NCI-H446 treated with DMSO at 0.1 percent for 48 hours (cell line): ENCODE measurements at places on chromosomes 11 and 22.

DNA sequence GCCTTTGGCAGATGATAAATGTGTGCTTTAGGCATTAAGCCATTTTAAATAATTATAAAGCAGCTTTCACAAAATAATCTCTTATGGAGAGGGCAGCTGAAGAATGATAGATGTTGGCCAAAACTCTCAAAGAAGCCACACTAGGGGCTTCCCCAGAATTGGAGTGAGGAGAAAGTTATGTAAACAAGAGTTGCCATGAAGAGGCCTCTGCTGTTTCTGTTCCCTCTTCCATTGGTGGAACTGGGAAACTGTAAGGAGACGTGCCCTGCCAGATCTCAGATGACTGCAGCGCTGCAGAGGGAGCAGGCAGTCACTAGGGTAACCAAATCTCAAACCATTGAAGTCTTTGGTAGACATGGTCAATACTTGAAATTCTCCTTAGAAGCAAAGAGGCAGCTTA lies 19.4 kb upstream of the APLP2 start:
- DNase-seq, result no peak

- peak; percentile 81 for DNase-seq
These were observed 452.7 kb upstream of the CNTN5 start for GRCh38 chr11:98568013-98568412.

DNA sequence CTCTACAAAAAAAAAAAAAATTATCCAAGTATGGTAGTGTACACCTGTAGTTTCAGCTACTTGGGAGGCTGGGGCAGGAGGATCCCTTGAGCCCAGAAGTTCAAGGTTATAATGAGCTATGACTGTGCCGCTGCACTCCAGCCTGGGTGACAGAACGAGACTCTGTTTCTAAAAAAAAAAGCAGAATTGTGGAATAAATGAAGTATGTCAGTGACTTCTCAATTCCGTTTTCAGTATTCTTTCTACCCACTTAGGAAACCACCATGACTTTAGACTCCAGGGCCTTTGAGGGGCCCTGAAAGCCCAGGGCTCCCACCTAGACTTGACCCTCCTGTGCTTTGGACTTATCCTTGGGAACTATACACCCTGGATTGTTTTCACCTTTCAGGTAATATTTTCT lies 6.5 kb upstream of the NUP160 start:
- DNase-seq, result no peak

DNA sequence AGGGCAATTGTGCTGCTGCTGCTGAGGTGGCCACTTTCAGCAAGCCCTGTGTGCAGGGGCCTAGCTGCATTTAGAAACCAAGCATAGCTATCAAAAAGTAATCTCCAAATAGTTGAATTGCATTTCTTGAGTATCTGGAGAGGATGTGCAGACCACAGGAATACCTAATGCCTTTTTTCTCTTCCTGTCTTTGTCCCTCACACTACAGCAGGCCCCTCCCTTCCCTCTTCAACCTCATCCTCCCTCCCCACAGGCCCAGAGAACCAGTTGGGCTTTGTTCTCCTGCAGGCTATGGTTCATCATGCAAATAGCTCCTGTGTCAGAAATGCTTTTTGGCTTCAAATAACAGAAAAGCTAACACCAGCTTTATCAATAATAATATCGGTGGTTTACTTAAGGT lies 47.7 kb downstream of the DKK3 start:
- no peak for DNase-seq

DNA sequence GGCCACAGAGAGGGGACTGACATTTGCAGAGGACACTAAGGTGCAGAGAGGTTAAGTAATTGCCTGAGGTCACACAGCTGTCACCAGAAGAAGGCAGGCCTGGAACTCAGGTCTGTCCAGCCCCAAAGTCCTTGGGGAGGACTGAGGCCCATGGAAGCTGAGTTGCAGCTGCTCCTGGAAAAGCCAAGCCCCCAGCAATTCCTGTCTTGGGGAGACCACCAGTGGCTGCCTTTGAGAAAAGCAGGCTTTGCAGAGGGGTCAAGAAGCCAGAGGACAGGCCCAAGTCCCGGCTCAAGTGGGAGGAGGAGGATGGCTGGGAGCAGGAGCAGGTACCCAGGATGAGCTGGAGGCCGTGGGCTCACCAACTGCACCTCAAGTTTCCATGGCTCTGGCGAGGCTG lies 3.4 kb downstream of the NFAM1 start:
- DNase-seq, result no peak

DNA sequence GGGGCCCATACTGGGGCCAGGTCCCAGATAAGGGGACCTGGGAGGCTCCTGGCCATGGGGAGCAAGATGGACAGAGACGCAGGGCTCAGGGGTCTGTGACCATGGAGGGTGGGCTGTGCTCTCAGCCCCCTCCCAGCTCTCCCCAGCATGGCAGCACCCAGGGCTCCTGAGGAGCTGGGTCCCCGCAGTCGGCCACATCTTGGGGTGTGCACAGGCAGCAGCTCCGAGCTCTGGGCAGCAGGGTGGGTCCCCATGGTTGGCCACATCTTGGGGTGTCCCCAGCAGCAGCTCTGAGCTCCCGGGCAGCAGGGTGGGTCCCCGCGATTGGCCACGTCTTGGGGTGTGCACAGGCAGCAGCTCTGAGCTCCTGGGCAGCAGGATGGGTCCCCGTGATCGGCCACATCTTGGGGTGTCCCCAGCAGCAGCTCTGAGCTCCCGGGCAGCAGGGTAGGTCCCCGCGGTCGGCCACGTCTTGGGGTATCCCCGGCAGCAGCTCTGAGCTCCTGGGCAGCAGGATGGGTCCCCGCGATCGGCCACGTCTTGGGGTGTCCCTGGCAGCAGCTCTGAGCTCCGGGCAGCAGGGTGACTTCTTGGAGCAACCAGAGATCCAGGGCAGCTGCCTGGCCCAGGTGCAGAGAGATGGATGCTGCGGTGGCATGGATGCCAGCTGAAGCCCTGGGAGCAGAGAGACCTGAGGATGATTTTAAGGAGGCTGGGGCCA lies 18.3 kb upstream of the MUC5B start:
- no peak for DNase-seq

DNA sequence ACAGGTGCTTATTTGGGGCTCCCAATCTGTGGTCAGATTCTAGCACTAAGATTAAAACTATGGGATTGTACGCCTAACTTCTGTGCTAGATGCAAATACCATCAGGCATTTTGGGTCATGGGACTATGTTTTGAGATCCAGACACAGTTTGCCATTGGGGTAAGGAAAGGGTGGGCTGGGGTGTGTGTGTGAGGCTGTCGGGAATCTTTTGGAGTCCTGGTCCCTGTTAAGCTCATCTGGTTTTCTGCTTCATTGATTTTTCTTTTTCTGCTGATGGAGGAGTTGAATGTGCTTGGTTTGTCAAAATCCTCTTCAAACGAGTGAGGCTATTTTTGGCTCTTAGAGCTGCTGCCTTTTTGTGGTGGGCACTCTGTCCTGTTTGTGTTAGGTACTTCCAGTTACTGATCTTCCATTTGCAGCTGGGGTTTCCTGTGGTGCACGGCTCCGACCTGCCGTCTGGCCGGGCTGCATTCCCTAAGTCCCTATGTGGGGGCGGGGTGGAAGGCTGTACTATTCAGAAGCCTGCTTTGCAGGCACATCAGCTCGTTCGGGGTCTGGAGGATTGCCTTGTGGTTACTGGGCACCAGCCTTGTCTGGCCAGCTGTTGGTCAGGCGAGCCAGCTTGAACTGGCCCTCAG lies 2.9 kb downstream of the BCR start:
- DNase-seq, result no peak

DNA sequence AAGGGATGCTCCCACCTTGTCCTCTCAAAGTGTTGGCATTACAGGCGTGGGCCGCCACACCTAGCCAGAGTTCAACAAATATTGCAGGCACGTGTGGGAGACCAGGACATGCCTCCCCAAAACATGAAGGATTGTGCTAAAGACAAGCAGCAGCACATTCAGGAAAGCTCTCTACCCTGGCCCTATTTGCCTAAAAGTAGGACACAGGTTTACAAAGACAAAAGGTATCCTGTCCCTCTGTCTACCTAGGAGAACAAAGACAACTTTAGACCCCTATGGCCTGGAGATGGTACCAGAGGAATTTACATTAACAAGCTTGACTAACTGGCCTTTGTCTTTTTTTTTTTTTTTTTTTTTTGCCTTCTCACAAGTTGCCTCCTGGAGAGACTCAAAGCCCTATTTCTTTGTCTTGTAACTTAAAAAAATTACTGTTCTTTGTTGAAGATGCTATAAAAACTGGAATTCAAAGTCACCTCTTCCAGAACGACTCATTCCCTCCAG lies 859 bp upstream of the ACCS start:
- DNase-seq, result no peak

DNA sequence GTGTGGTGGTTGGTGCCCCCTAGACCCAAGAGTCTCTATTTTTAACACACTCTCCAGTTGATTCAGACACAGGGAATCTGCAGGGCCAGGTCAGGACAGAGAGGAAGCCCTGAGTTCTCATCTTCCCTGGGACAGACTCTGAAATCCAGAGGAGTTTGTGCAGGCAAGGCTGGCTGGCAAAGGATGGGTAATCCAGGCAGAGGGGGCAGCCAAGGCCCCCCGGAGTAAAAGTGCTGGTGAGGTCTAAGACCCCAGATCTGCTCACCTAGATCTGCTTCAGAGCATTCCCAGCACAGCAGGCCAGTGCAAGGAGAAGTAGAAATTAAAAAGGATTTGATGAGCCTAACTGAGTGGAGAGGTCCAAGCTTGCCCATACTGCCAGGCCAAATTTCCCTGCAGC lies 40.6 kb upstream of the MN1 start:
- DNase-seq, result no peak

- no peak for DNase-seq
These were observed 21.0 kb downstream of the PARVB start for GRCh38 chr22:44045145-44045544.

- DNase-seq, result no peak
These were observed 16.7 kb downstream of the TP53AIP1 start for GRCh38 chr11:128926000-128926399.

DNA sequence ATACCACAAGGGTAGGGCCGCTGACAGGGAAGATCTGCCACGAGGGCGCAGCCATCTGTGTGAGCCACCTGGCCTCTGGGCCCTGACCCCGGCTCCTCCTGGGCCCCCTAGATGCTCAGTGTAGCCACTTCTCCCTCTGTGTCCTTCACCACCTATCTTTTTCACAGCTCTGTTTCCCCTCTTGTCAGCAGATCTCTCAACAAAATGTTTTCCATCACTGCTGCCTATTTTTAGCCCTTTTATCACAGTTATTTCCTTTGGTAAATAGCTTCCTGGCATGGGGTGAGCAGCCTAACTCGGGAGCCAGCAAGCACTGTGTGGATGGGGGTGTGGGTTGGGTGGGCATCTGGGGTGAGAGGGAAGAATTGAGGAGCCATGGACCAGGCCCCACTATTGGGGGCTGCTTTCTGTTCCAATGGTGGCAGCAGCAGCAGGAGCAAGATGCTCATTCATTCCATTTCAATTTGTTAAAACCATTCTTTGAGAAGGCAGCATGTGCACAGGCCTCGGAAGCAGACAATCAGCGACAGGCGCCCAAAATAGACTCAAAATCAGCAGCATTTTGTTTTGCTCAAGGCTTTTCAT lies 135.2 kb upstream of the NAV2 start:
- DNase-seq, result no peak

GRCh38 chr11:57109331-57109730 lies 72.4 kb upstream of the LRRC55 start:
- no peak for DNase-seq
